ENCODE measurements at places on chromosomes 6 and 20. TPM values are rescaled to one million over a fixed set of nuclear protein-coding genes. Genes with fewer than 3 reads are reported as not detected.

DNA sequence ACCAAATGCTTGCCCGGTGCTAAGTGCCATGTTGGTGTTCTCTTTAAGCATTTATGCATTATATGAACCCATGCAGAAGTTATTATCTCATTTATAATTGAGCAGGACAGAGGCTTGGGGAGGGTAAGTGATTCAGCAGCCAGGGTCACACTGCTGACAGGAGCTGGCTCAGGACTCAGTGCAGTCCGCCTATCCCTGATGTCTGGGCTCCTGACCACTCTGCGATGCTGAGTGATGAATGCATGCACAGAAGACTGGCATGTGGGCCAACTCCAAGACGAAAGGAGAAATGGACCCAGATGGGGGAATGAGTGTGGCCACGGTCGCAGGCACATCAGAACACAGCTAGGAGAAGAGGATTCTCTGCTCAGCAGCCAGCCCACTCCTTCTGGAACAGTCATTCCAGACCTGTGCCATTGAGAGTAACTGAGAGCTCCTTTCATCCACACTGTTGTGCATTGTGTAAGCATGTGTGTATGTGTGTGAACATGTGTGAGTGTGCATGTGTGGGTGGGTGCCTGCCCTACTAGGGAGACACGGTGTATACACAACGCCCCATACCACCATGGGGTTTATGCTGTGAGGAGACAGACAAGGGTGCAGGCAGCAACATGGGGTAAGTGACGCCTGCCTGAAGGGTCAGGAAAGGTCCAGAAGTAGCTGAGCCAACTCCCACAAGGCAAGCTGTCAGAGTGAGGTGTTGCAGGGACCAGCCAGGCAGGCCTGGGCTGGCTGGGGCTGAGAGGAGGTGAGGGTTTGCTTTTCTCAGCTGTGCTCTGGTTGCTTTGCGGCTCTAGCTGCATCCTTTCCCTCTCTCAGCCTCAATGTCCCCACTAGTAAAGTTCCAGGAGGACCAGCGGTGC lies 97.8 kb upstream of the PMEPA1 start:
- DNase-seq = no peak

- no peak for DNase-seq
Measured at GRCh38 chr20:50439539-50440453, 70.4 kb upstream of the PTPN1 start.

DNA sequence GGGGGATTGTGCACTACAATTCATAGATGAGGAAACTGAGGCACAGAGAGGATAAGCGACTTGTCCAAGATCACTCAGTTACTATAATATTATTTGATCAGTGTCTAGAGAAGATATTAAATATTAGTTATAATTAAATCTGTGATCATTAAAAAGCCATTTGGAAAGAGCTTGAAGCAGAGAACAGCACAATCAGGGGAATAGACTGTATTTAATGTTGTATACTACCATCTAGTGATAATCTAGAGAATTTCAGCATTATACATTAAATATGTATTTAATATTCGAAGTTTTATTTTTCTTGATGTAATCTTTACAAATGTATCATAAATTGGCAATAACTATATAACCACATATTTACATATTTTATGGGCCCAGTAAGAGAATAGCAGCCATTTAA lies 20.1 kb upstream of the MTCL3 start:
- DNase-seq = no peak

GRCh38 chr6:125232466-125232865 lies 69.3 kb downstream of the HDDC2 start:
- no peak for DNase-seq

- no peak for DNase-seq
Measured at GRCh38 chr6:25404091-25404490, 124.9 kb downstream of the CARMIL1 start.

DNA sequence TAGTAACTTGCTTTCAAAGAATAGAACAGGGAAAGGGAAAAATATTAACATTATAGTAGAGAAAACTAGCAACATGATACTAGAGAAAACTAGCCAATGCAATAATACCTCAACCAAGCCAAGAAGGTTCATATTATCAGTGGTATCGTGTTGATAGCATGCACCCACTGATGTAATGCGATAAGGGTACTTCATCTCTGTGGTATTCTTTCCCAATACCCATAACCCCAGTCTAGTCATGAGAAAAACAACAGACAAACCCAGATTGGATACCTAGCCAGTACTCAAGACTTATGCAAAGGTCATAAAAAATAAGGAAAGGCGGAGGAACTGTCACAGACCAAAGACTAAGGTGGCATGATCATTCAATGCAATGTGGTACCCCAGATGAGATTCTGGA lies 21.0 kb downstream of the BLOC1S5 start:
- DNase-seq = no peak

- DNase-seq = no peak
Measured at GRCh38 chr20:46304852-46305251, 3.4 kb downstream of the CDH22 start.

- no peak for DNase-seq
Measured at GRCh38 chr6:133396233-133396983, 155.3 kb downstream of the EYA4 start.

DNA sequence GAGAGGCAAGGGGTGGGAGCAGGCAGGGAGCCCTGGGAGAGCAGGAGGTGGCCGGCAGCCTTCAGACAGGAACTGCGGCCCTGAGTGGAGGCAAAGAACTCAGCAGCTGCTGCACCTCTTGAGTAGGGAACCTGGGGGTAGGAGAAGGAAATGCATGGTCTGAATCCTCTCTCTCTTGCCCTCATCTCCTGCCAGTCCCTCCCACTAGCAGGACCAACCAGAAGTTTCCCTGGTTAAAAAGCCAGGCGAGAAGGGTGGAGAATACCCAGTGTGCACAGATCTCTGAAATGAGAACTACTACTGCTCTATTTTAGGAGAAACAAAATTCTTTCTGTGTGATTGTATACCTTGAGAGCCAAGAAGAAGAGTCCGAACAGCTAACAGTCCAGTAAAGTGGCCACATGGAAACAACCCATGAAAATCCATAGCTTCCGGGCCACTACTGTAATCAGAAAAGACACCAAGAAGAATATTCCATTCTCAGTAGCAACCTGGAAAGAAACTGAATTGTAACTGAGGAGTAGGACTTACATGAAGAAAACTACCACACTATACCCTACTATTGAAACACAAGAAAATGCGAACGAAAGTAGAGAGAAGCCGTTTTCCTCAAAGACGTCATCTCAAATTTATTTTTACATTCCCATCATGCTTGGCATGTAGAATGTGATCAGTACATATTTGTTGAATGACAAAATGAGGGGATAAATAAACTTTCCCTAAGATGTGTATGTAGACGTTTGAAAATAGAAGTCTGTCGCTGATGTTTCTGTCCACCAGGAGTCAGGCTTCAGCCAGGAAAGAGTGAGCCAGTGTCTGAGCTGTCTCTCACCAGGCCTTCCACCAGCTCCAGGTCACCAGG lies 25.6 kb downstream of the WRNIP1 start:
- peak; percentile 76 for DNase-seq

- DNase-seq = no peak
Measured at GRCh38 chr6:166591026-166591425, 4.5 kb upstream of the RAMACL start.

DNA sequence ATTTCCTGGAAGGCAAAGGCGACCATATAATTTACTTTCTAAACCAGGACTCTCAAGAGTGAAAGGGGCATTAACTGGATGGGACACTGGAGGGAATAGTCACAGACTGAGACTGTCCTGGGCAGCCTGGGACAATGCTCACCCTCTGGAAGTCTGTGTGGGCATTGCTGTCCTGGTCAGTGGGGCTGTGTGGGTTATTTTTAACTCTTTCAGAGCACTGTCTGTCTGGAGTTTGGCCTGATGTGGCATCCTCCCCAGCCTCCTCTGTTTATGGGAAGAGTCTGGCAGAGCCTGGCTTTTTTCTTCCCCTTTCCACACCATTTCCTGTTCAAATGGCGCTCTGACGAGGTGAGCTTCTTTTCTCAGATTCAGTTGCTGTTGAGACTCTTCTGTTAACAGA lies 11.7 kb downstream of the DAAM2 start:
- DNase-seq = no peak

The ZC2HC1B gene
- 16.9 TPM for total RNA-seq

The PI16 gene
- 9.8 TPM for total RNA-seq

The TLDC2 gene
- 2.8 TPM for total RNA-seq

The SSTR4 gene
- 0.55 TPM for total RNA-seq

The ADGRB3 gene
- 5.7 TPM for total RNA-seq
